ENCODE measurements at places on chromosomes 3 and 15.

- no peak for DNase-seq
These were observed 53.5 kb downstream of the TLE3 start for GRCh38 chr15:70044168-70044567.

GRCh38 chr3:146739203-146739671 lies 134.1 kb upstream of the PLSCR5 start:
- no peak for DNase-seq

GRCh38 chr3:49610666-49611280 lies 56.5 kb downstream of the BSN start:
- DNase-seq: no peak

GRCh38 chr3:36957862-36958686 lies 13.2 kb upstream of the TRANK1 start:
- peak; percentile 55 for DNase-seq

- DNase-seq: no peak
These were observed 275.5 kb downstream of the MECOM start for GRCh38 chr3:169387751-169388696.

DNA sequence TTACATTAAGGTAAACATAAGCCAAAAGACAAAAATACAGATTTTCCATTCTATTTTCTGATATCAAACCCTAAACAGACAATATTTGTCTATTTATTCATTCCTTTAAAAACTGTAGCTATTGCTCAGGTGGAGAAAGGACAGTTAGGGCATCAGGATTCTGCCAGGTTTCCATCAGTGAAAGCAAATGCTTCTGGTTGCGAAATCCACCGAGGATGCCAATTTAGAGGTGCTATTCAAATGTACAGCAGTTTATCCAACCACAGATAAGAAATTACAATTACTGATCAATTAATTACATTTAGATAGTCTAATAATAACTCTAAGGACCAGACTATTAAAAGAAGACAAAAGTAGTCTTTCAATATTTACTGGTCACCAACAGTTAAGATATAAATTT lies 3.9 kb downstream of the TOMM70 start:
- no peak for DNase-seq

- no peak for DNase-seq
These were observed 21.7 kb upstream of the ABHD10 start for GRCh38 chr3:111956995-111957734.

DNA sequence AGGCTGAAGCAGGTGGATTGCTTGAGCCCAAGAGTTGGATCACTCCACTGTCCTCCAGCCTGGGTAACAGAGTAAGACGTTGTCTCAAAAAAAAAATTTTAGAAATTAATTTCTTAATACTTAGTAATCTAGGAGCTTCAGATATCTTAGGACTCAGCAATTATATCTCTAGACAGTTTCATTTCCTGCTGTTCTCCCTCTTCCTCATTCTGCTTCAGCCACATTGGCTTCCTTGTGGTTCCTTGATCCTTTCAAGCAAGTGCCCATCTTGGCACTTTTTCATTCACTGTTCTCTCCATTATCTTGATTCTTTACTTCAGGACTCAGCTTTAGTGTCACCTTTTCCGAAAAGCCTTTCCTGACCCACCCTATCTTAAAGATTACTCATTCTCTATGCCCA lies 22.5 kb downstream of the TMEM202 start:
- no peak for DNase-seq

- no peak for DNase-seq
These were observed 30.2 kb downstream of the ZBTB11 start for GRCh38 chr3:101646726-101647125.

GRCh38 chr15:31523655-31524049 lies 197.0 kb downstream of the KLF13 start:
- no peak for DNase-seq

GRCh38 chr15:56837273-56837672 lies 81.2 kb upstream of the TCF12 start:
- DNase-seq: no peak

DNA sequence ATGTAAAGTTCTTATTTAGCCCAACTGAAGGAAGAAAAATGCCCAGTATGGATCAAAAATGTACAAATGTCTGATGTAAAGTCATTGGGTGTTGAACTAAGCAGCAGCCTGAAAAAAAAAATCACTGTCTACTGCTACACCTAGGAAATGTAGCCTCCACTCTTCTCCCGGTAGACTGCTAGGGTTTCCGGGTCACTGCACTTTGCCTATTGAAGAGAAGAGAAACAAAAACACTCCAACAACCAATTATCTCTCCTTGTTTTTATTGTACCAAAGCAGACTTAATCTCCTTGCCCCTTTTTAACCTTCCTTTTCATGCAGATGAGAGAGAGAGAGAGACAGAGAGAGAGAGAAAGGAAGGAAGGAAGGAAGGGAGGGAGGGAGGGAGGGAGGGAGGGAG lies 140.2 kb upstream of the SETMAR start:
- no peak for DNase-seq

- no peak for DNase-seq
These were observed 105.1 kb downstream of the MECOM start for GRCh38 chr3:169558371-169558770.

DNA sequence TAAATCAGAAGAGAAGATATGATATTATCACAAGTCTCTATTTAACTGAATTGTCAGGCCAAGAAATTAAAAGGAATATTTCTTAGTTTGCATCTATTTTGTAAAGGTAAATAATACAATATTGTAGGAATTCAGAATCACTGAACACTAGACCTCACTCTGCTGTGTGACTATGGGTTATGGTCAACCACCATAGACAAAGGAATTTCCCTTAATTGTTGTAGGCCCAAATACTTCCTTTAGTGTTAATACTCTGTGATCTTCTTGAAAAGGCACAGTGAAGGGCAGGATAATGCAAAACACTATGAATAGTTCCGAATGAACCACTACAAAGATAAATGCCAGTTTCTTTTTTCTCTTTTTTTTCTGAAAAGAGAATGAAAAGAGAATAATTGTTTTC lies 162.3 kb downstream of the TUSC7 start:
- DNase-seq: no peak

DNA sequence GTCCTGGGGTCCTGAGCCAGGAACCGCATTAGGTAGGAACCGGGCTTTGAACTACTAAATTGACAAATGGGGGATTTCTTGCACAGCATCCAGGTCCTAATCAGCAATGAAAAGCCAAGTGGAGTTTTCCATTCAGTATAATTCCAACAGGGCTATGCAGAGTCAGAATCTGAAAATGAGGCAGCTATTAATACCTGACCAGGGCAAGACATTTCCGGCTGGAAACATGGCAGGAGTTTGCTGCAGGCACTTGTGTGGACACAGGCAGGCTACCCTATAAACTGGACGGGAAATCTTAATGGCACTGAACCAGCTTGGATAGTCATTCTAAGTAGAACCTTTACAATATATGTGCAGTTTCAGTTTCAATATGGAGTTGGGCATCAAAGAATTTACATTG lies 553.1 kb downstream of the FGF12 start:
- DNase-seq: no peak

DNA sequence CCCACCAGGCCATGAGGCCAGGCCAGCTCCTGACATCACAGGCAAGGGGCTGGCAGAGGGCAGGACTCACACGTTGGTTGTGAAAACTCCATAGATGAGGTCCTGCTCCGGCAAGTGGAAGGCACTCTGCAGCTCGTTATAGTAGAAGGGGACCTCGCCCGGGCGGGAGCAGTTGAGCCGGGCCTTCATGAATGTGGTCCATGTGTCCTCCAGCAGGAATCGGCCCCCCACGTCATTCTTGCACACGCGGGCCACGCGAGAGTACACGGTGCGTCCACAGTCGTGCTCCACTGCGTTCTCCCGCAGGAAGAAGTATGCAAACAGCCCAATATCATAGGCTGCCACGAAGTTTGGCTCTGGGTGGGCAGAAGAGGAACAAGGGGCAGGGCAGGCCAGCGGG lies 101.2 kb downstream of the SEMA5B start:
- no peak for DNase-seq

- no peak for DNase-seq
These were observed 83.4 kb downstream of the VPS8 start for GRCh38 chr3:184895350-184895749.

DNA sequence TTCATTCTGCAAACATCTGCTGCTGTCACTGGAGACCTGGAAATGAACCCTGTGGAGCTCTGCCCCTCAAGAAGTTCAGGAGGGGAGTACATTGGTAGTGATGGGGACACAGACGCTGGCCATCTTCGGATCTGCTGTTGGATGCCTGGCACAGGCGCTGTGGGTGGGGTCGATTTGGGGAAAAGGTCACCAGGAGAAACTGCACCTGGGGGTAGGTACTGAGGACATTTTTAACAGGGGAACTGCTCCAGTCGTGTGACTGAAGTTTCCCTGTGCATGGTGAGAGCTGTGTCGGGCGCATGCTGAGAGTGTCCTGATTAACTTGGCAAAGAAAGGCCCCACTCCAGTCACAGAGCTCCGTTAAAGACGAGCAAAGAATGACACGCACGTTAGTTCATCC lies 3.4 kb downstream of the UROC1 start:
- DNase-seq: no peak

- DNase-seq: no peak
These were observed 634 bp downstream of the ZMAT3 start for GRCh38 chr3:179071027-179071322.

- no peak for DNase-seq
These were observed 165.5 kb downstream of the MEX3B start for GRCh38 chr15:81880314-81880713.

DNA sequence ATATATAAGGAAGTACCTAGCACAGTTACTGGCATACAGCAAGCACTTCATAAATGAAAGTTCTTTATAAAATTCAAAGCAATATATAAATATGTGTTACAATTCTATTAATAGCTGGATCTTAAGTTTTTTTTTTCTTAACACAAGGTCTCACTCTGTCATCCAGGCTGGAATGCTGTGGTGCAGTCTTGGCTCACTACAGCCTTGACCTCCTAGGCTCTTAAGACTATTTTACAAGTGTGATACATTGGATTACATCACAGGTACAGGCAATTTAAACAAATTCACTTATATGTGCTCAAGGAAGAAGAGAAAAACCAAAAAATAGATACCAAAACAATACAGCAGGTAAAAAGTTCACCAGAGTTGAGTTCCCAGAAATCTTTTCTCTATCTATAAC lies 60.6 kb downstream of the ZNF280D start:
- no peak for DNase-seq

DNA sequence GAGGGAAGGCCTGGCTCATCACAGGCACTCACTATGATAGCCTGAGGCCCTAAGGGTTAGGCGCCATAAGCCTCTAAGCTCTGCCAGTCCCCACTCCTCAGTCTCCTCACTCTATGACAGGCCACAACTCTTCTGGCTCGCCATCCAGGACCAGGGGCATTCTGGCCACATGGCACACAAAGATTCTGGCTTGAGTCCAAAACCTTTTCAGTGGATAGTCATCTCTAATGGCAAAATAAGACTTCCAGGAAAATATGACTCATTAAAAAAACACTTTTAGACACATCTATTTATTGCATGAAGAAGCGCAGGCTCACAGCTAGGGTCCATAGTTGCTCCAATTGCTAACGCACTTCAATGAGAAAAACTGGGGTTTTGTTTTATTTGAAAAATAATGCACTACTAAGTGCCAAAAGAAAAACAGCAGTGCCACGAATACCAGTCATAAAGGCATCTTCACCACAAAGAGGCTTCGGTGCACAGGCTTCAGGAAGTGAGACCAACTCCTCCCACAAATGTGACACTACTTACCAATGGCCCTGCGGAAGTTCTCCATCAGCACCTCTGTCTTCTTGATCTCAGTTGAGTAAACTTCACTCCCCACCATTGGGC lies 11.1 kb downstream of the RUVBL1 start:
- DNase-seq: no peak

- DNase-seq: no peak
These were observed 14.3 kb downstream of the RHOA start for GRCh38 chr3:49397470-49397869.

GRCh38 chr15:69869291-69869690 lies 228.4 kb downstream of the TLE3 start:
- no peak for DNase-seq

DNA sequence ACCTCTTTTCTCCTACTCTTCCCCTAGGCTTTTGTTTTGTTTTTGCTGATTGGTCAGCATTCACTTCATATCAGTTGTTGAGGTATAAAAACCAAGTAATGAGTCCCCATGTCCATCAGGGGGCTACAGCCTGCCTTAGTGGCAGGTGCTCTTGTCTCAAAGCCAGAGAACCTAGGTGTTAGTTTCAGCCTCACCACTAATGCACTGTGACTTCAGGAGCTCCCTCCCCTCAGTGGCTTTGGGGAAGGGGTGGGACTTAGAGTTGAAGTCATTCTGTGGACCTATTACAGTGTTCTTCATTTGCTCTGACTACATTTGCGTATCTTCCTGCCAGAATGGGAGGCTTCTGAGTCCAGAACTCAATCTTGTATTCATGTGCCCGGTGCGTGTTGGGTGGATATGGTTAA lies 41.6 kb downstream of the NR2C2 start:
- no peak for DNase-seq

- no peak for DNase-seq
These were observed 75.1 kb upstream of the LMOD3 start for GRCh38 chr3:69197455-69197854.

DNA sequence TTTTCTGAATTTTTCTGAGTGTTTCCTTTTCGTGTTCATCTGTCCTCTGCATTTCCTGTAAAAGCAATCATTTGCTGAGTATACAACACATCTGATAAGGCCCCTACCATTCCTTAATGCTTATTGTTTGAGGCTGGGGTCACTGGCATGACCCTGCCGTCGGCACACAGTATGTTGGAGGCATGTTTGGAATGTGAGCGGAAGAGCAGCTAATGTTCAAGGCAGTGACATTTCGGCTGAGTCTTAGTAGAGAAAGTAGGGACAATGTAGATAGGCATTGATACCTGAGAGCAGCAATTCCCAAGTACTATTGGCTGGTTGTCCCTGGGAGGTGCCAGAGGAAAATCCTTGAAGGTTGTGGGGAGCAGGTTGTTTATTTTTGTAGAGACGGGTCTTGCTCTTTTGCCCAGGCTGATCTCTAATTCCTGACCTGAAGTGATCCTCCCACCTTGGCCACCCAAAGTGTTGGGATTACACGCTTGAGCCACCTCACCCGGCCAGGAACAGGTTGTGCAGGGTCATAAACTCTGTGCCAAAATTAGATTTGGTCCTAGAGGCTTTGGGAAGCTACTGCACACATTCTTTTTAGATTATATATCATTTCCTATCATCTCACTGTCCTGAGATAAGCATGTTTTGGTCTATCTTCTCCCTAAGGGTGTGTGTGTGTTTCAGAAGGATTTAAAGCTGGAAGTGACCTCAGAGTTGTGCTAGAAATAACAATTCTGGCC lies 13.5 kb downstream of the PTPN23 start:
- no peak for DNase-seq

GRCh38 chr3:31704591-31705179 lies 172.0 kb downstream of the STT3B start:
- DNase-seq: no peak

DNA sequence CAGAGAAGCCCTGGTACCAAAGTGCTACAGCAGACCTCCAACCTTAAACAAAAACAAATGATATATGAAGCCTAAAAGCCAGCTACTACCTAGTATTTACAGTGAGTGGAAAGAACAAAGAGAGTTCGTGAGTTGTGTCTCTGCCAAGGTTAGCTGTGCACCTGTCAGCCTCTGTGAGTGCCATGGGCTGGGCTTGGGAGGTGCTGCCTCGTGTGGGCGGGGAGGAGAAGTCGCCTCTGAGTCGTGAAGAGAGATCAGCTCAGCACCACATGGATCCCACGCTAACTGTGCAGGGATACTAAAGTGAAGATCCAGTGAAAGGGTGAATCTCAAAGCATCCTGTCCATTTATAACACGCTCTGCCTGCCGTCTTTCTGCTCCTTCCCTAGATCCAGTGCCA lies 101.9 kb downstream of the CHDH start:
- DNase-seq: no peak

- no peak for DNase-seq
These were observed 1080.9 kb upstream of the CADM2 start for GRCh38 chr3:83877910-83878309.

- no peak for DNase-seq
These were observed 49.4 kb downstream of the DPH6 start for GRCh38 chr15:35496585-35496984.

All from SW 1271 (cell line).